ENCODE measurements at places on chromosomes 1 and 21. TPM values are rescaled to one million over a fixed set of nuclear protein-coding genes. Genes with fewer than 3 reads are reported as not detected.

DNA sequence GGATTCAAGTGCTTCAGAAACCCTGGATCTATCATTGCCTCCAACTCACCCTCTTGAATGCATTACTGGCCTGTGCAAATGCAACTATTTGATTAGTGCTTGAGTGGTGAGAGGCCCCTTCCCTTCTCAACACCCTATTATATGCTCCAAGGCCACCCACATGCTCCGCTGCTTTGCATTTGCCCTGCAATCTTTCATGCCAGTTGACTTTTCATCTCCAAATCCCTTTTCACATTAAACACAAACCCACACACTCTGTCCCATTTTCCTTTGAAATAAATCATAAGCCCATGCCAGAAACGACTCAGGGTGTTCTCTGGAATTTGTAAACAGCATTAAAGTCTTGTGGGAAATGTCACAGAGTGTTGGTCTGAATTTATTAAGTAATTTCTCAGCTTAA lies 78.9 kb upstream of the CTTNBP2NL start:
- DNase-seq, result no peak

DNA sequence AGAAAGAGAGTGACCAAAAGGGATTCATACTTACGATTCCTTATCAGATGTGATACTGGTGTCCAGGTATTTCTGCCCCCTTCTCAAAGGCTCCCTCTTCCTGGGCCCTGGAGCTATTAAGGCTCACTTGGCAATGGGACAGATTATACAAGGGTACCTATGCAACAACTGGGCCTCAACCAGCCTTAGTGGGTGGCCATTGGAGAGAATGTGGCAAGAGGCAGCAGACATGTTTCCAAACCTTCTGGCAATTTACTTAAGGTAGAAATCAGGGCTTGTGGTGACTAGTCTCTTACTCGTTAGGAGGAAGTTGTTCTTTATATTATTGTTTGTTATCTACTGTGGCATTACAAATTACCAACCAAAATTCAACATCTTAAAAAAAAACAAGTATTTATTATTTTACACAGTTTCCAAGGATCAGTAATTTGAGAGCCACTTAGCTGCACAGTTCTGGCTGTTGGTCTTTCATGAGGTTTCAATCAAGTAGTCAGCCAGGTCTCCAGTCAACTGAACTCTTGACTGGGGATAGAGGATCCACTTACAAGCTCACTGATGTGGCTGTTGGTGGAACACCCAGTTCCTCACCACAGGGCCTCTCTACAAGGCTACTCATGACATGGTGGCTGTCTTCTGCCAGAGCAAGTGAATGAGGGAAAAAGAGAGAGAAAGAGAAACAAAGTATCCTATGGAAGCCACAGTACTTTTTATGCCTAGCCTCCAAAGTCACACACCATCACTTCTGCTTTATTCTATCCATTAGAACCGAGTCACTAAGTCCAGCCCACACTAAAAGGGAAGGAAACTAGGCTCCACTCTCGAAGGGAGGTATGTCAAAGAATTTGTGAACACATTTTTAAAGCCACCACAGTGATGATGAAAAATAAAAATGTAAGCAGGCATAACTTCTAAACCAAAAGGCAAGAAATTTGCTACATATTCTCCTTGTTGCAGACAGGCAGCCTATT lies 10.7 kb downstream of the ZNF648 start:
- no peak for DNase-seq

GRCh38 chr1:184892116-184892515 lies 82.2 kb downstream of the NIBAN1 start:
- DNase-seq, result no peak

ZNF648 gene
- not detected for total RNA-seq

FAAH gene
- 16.7 TPM for total RNA-seq

GRCh38 chr1:199109160-199109559 lies 470.3 kb downstream of the PTPRC start:
- no peak for DNase-seq

DNA sequence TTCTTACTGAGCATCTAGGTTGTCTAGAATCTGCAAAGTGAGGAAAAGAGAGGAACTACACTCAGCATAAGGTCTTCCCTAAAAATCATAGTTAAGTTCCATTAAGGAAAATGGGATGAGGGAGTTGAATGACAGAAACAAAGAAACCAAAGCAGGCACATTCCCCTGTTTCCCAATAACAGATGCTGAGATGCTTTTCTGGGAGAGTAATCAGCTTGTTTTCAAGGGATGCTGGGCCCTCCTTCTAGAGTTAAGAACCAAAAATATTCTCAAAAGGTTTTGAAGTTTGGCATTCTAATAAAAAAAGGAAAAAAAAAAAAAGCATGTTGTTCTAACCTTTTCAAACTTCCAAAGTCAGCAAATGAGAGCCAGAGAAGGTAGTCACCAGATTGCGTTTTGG lies 105.2 kb upstream of the ZNF648 start:
- DNase-seq, result no peak

GRCh38 chr1:160638926-160639325 lies 7.9 kb downstream of the SLAMF1 start:
- no peak for DNase-seq

DNA sequence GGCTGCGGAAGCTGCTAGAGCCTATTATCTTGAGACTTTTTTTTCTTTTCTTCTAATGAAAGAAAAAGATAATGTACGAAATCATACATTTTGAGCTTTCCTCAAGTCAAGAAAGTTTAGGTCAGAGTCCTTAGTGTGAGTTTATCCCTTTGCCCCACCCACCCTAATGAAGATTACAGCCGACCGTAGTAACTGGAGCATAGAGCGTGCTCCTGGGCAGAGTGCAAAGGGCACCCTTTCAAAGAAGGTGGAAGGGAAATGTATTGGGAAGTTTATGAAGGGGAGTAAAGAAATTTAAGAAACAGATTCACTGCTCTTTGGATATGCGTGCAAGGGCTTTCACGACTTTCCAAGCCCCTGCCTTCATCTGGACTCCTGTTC lies 17.2 kb downstream of the GNG12 start:
- no peak for DNase-seq

HAO2 gene
- total RNA-seq, result not detected

DNA sequence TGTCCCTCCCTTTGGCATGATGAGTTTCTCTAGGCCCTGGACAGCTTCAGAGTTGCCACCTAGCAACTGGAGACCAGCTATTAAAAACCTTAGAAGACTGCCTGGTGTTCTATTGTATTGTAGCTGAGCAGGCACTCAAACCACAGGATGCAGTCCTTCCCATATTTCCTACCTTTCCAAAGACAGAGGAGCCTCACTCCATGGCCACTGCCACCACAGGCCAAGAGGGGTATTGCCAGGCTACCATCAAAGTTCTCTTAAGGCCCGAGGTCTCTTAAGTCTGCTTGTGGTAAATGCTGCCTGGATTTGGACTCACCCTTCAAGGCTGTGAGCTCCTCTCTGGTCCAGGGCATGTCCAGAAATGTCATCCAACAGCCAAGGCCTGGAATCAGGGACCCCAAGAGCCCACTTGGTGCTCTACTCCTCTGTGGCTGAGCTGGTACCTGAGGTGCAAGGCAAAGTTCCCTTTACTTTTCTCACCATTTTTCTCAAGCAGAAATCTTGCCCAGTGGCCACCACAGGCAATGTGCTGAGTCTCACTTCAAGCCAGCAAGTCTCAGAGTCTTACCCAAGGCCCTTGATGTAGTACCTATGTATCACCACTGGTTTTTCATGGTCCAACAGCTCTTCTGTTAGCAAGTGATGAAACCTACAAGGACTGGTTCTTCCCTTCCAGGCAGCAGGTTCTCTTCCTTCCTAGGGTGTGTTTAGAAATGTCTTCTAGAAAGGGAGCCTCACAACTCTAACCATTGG lies 269.4 kb downstream of the AMY1C start:
- no peak for DNase-seq

DNA sequence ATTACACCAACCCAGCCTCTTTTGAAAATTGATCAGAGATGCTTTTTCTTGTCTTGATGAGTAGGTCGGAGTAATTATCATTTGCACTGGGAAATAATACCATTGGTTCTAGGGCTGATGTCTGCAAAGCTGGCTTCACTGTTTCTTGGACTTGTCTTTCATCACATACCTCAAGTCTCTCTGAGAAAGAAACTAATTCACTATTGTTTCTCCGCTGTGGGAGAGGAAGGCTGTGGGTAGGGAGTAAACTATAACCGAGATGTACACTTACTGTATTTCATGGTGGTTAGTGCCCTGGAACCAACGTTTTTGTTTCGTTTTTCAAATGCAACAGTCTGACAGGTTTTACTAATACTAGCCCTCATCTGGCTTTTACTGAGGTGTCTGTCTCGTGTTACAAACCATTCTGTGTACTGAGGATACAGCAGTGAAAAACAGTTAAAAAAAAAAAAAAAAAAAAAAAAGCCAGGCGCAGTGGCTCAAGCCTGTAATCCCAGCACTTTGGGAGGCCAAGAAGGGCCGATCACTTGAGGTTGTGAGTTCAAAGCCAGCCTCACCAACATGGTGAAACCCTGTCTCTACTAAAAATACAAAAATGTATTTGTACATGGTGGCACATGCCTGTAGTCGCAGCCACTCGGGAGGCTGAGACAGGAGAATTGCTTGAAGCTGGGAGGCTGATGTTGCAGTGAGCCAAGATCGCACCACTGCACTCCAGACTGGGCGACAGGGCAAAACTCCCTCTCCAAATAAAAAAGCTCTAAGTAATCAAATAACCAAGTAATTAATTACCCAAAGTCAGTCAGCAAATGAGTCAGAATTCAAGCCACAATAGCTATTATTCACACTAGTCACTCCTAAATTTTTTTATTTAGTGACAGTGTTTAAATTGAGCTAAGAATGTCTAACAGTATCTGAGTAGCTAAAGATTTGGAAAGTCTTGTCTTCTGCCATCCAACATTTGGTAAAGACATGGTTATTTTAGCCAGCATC lies 23.3 kb downstream of the TOMM20 start:
- DNase-seq, result no peak

DNA sequence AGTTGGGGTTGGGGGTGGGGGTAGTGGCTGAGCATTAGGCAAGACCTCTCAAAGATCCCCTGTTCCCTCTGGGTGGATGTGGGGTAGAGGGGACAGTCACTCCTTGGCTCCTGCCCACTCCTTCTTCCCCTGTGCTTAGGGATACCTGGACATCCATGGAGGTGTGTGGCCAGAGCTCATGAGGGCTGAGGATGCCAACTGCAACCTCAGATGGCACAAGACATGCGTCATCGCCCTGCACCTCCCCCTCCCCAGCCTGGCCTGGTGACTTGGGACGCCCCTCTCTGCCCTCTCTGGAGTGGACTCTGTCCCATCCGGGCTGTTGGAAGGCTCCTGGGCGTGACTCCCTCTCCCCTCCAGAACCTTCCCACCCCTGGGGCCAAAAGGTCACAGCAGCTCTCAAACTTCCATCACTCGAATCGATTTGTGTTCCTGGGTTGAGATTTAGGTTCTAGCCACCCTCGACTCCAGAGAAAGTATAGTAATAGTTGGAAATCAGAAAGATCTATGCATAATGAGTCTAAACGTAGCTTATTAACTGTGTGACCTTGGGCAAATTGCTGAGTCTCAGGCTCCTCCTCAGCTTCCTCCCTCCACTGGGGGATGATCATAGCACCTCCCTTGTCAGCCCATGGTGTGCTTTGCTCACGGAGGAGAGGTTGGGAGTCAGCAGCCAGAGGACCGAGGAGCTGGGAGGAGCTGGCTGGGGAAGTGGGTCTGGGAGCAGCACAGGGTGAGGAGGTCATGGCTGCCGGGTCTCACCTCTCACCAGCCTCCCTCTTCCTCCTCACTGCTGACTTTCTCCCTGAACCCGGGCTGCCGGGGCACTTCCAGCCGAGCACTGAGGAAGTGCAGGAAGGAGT lies 2.2 kb upstream of the PTPN7 start:
- no peak for DNase-seq
